ENCODE measurements at places on chromosomes 16 and 17.
A peak's percentile ranks its signal among the peaks of the same experiment; 100 is the strongest.

DNA sequence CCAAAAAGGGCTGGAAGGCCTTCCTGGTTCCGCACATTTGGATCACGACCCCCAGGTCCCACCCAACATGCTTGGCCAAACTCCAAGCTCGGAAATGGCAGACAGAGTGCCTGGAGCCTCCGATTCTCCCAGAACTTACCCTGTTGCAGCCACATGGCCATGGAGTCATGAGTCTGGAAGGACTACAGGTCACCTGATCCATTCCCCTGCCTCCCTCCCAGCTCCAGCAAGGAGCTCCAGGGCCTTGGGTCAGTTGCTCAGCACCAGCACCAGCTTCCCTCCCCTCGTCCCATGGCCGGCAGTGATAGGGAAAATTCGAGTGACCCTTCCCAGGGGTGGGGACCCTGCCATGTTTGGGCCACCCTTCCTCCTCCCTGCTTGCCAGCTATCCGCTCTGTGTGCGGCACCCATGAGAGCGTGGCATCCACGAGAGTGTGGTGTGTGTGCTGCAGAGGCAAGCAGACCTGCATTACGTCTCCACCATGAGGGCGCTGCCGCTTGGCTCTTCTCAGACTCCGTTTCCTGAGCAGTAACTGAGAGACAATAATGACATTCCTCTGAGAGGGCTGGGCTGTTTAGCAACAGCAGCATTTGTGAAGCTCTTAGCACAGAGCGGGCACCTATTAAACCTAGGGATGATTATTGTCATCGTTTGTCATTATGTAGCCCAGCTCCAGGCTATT lies 21.3 kb upstream of the RPL38 start:
- DNase-seq = no peak

- DNase-seq = no peak
Observed at GRCh38 chr16:50781518-50781917, 39.6 kb downstream of the CYLD start.

DNA sequence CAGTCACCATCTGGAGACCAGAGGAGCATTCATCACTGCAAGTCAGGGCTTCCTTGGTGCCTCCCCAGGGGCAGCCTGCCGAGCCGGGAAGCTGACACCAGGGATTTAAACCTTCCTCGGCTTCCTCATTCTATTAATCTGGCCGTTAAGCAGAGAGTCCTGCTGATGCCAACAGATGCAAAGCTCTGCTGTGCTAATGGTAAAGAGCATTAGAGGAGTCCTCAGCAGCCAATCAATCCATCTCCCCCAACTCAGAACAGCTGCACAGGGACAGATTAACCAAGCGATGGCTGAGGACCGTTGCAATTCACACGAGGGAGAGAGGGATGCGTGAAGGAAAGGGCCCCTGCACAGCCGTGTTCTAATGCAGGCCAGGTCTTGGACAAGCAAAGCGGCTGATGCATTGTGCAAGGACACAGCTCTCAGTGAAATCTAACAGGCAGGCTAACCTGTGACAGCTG lies 116.6 kb downstream of the XYLT1 start:
- no peak for DNase-seq

- no peak for DNase-seq
Observed at GRCh38 chr17:77930780-77931768, 27.4 kb upstream of the TNRC6C start.

DNA sequence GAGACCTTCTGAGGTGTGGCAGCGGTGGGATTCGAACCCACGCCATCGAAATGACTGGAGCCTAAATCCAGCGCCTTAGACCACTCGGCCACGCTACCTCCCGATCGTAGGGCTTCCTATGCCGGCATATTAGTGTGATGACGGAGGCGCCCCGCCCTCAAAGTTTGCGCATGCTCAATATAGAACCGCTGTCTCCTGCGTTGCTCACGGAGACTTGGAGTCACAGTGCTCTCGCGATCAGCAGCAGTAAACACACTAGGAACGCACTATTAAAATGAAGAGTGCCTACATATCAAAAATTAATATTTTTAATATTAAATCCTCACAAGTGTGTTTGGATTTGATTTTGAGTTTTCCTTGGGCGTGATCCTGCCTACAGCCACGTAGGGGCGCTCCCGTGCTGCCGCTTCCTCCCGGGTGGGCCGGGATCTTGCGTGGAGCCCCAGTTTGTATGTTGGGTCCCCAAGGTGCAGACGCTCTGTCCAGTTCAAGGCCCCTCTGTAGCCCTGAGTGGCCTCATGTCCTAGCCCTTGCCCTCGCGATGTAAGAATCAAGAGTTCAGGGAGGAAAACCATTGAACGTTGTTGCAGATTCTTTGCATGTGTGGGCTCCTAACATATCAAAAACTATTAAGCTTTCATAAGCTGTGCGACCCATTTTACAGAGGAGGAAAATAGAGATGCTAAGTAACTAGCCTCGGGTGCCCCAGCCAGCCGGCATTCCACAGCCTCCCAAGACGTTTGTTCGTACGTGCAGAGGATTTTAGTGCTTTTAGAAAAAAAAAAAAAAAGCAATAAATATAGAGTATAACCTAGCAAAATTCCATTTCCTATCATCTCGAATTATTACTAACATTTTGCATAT lies 10.2 kb upstream of the EEF2K start:
- DNase-seq = peak; percentile 97

DNA sequence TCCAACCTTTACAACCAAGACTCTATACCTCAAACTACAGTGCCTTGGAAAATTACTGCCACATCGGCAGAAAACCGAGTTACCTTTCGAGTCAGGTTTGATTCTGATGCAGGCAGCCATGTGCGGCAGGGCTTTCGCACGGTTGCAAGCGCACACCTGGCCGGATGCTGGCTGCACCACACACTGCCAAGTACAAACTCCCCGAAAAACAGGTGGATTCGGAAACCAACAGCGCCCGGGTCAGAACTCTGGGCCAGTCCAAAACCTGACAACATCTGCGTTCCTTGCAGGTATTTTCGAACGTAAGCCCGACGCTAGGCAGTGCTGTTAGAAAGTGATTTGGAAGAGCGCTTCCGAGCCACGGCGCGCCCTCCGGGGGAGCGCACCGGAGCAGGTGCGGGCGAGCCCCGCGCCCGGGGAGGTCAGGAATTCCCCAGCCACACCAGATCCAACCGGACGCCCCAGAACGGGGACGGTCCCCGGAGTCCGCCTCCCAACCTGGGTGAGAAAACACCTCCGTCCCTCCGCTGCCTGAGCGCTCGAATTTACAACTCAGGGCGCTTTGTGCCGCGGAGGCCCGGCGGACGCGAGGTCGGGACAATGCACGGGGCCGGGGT lies 1.2 kb downstream of the USP7 start:
- no peak for DNase-seq

DNA sequence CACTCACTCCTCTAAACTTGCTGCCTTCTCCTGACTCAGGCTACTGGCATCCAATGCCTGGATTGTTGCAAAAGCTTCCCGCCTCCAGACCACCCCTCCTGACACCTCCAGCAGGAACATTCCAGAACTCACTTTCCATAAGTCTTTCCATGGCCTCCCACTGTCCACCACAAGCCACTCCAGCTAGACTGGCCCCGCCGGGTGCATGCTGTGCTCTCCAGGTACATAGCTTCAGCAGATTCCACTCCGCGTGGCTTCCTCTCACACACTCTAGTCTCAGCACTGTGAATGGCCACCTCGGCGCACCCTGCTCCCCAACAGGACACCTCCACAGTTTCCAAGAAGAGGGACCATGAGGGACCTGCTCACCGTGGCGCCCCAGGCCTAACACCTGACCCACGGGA lies 25.9 kb upstream of the FAAP100 start:
- no peak for DNase-seq

- DNase-seq = peak; percentile 11
Observed at GRCh38 chr16:48188449-48189102, 32.8 kb upstream of the ABCC12 start.
